NCI-H1092 (cell line): ENCODE measurements at places on chromosomes 5 and 9.
A peak's percentile ranks its signal among the peaks of the same experiment; 100 is the strongest.

DNA sequence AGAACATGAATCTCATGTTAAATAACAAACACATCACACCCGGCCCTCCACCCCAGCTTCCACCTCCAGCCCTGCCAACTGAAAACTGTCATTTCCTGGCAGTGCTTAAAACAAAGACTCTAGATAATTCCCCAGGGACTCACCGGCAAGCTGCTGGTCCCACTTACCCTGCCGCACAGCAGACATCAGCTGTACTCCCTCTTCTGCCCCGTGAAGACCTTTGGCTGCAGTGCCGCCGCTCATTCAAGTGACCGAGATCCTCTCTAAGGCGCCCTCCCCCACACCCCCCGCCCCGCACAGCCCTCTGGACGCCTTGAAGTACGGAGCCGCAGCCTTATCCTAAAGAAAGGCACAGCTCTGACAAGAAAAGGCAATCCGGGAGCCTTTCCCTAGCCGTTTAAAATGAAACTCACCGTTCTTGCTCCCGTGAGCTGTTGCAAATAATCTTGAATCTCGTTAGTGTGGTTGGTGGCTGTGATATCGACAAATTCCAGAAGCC is 434 bp downstream of the GLRX start:
- DNase-seq = peak; percentile 19

DNA sequence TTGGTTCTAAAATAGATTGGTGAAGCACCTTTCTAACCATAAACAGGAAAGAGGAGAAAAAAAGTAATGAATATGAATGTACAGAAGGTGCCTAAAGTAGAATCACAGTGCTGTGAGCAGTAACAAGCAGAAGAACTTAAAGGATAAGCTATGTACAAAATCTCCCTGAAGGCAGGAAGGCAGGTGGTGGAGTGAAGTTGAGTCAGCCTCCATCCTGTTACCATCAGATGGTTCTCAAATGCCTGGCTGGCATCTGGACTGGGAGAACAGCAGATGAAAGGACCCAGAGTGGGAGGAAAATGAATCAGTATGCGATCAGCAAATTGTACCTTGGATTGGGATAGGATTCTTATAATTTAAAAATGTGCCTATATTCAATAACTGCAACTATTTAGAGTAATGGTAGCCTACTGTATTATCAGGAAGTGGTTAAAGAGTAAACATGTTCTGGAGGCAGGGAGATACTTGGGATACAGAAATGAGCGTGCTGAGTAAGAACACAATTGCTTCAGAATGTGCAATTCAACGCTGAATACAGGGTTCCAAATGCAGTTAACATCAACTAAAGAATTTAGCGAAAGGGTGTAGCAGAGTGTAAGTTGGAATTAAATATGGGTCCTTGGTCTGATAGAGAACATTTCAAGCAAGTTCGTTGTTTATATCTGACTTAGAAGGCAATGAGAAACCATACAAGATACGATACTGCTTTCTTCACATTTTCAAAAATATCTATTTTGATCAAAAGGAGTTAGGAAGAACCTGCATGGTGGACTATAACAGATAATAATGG is 21.1 kb upstream of the FER start:
- no peak for DNase-seq

DNA sequence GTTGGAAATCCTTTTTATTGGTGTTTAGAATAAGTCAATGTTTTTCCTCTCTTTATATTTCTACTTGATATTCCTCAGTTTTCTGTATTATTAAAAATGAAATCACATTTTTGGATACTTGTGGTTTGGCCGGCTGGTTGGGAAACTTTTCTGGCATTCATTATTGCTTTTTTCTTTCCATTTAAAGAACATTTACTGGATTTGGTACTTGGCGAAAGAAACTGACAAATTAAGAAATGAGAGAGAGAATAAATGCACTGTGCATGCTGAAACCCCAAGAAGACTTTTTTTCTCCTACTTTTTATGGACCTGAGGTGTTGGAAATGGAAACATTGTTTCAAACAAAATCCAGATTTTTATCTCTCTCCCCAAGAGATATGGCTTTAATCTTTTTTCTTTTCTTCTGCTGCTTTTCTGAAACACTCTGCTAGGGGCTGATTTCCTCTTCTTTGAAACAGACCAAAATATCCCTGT is 128.4 kb downstream of the SNX18 start:
- no peak for DNase-seq

DNA sequence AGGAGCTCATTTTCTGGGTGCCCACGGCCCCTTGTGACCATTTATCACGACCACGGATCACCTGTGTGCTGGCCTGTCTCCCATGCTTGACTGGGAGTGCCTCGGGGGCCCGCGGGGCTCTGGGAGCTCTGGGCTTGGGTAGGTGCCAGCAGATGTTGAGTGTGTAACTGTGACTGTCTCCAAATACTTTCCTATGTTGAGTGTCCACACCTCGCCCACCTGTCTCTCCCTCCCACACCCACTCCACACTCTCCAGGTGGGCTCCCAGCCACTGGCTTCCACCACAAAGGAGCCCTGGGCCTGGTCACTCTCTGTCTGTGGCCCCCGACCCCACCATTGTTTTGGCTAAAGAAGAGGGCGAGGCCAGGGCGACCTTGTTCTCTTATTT is 196.4 kb downstream of the CDK5RAP2 start:
- DNase-seq = peak; percentile 53

- DNase-seq = no peak
These were observed at the start of gene BSPRY for GRCh38 chr9:113349445-113350094. Gene BSPRY, plus strand, starts transcription at chr9:113349541. Its CDS starts 39 bp downstream, at chr9:113349580.

GRCh38 chr9:91917436-91917835 is 32.6 kb downstream of the ROR2 start:
- DNase-seq = no peak

DNA sequence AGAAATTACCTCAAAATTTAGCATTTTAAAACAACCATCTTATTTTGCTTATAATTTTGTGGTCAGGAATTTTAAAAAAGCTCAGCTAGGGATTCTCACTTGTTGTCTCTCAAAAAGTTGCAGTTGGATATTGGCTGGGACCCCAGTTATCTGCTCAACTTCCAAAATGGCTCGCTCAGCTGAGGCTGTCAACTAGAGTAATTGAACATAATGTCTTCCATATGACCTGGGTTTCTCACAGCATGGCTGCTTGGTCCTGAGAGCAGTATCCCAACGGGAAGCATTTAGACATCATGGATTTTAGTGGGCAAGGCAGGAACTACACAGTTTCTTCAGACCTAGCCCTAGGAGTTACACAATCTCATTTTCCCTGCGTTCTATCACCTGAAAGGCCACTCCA is 63.6 kb upstream of the SPEF2 start:
- DNase-seq = no peak

- DNase-seq = no peak
These were observed 38.0 kb downstream of the VAV2 start for GRCh38 chr9:133953976-133954709.

DNA sequence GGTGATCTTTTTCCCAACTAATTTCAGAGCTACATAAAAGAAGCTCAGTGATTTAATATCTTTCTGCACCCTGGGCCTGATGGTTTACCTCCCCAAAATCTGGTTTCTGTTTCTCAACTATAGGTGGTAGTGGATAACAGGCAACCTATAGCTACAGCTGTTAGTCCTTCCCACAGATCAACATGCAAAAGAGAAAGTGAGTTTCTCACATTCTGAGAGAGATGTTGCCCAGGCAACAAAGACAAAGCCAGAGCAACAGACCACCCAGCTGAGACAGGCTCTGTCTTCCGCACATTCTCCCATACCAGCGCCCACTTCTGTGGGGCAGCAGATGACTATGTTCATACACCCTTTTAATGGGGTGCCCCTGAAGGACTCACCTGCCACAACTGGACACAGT is 40.7 kb upstream of the PPP2R2B start:
- no peak for DNase-seq

DNA sequence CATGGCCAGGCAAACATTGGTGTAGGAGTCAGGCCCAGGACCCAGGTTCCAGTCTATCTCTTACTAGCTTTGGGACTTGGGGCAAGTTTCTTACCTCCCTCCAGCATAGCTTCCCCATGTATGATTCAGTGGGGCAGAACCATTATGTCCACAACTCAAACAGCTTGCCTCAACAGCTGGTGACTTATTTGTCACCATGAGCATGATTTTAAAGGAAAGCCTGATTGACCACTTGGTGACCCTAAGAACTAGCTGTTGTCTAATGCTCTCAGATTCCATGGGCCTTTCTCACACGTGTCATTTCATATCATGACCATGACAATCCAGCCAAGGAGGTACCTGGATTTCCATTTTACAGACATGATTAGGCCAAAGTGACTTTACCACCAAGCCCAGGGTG is 126.4 kb downstream of the TTLL11 start:
- DNase-seq = no peak

GRCh38 chr5:150815010-150815409 is 31.3 kb upstream of the IRGM start:
- no peak for DNase-seq

- DNase-seq = no peak
These were observed 225.5 kb upstream of the ZNF462 start for GRCh38 chr9:106637486-106637885.

DNA sequence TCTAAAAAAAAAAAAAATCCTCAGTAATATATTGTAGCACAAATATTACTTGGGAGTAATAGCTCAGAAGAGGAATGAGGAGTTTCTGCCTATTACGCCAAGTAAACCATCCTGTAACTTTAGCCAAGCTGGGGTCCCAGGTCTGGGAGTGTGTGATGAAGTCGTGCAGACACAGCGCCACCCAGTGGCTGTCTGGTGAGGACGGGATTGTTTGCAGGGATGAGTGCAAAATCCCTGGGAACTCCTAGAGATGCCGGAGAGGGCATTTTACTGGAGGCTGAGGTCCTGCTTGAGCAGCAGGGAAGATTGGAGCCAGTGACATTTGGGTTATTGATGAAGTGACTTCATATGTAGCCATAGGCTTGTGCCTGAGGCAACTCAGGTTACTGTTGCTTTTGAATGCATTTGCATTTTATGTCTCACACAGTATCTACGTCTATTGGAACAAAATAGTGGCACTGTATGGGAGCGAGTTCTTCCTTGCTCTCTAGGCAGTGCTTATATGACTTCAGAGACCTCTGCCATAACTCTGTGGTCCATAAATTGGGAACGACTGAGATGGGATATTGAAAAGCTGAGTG is 72.8 kb downstream of the PSAT1 start:
- DNase-seq = peak; percentile 14
